Effector CD4-positive, alpha-beta T cell (primary cell): ENCODE measurements at places on chromosomes 5 and 9.

GRCh38 chr5:124605541-124605940 lies 140.9 kb downstream of the ZNF608 start:
- no peak for DNase-seq

DNA sequence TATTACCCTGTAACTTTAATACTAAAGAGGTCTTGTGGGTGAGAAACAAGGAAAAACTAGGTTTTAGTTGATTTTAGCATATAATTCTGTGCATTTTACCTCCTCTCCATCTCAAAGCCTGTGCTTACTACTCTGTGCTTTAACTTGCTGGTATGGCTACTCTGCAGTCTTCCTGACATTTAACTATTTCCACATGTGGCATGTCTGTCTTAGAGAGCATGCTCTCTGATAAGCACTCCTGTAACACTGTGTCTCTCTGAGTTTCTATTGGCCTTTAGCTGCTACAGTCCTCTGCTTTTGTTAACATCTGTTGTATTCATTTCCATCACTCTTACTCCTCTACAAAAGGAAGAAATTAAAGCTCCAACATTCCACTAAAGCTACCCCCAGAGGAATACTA lies 418.3 kb downstream of the RAB3C start:
- no peak for DNase-seq

DNA sequence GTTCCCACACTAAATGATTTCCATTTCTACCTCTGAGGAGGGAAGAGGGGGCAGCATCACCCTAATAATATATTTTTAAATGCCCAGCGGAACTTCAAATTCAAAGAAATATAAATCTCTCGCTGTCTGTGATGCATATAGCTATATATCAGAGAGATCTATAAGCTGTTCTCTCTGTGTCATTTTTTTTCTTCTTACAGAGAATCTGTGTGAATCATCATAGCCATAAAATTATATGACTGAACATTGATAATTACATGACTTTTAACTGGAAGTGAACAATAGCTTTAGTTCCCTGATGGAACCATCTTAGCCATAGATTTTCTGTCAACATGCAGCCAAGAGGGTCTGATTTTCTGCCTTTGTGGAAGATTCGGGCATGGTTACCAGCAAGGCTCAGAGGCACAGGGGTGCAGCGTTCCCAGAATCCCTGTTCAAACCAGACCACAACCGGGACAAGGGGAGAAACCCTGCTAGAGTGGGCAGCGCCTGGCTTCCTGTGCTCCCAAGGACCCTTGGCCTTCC lies 93.7 kb upstream of the OSMR start:
- no peak for DNase-seq

DNA sequence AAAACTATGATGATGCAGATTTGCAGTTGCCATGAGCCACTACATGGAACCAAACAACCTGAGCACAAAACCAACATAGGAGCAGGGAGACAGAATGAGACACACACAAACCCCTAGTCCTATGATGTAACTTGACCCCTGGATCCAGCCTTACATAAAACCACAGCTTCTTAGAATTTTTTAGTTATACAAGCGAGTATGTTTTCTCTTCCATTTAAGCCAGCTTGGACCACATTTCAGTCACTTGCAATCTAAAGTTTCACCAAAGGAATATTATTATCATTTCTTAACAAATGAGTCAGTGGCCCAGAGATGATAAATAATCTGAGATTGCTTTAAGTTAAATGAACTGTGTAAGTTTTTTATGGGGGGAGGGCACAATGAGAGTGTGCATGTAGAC lies 6.8 kb downstream of the SPOCK1 start:
- no peak for DNase-seq

- DNase-seq, result peak; percentile 28
Observed at GRCh38 chr9:112348257-112349007, 15.0 kb upstream of the PTBP3 start.

DNA sequence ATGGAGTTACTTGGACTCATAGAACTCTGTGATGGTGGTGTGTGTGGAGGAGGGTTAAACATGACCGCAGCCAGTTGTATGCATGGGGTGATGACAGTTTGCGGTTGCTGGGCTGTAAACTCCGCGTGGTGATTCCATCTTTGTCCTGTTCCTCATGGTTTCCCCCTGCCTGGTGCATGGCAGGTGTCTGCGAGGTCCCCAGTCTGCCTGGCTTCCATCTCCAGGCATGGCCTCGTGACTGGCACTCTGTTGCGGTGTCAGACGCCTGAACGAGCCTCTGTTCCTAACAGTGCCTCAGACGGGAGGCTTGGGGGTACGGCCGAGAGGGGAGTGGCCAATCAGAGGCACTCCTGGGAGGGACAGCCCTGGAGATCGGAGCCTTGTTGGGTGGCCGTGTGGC lies 33.9 kb upstream of the SH3PXD2B start:
- DNase-seq, result no peak

DNA sequence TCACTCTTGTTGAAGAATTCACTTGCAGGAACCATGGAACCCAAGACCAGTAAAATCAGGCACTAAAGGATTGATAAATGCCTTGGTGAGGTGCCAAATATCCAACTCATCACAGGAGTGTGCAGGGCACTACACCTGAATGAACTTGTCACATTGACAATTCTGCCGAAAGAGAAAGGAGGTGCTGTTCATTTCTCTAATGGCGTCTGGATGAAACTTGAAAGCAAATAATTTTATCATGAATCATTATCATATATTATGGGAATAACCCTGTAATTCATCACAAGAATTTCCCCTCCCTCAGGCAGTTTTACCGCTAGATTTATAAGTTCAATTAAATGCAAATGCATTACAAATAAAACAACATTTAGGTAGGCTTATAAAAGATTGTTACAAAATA lies 360.0 kb downstream of the GLIS3 start:
- DNase-seq, result no peak

DNA sequence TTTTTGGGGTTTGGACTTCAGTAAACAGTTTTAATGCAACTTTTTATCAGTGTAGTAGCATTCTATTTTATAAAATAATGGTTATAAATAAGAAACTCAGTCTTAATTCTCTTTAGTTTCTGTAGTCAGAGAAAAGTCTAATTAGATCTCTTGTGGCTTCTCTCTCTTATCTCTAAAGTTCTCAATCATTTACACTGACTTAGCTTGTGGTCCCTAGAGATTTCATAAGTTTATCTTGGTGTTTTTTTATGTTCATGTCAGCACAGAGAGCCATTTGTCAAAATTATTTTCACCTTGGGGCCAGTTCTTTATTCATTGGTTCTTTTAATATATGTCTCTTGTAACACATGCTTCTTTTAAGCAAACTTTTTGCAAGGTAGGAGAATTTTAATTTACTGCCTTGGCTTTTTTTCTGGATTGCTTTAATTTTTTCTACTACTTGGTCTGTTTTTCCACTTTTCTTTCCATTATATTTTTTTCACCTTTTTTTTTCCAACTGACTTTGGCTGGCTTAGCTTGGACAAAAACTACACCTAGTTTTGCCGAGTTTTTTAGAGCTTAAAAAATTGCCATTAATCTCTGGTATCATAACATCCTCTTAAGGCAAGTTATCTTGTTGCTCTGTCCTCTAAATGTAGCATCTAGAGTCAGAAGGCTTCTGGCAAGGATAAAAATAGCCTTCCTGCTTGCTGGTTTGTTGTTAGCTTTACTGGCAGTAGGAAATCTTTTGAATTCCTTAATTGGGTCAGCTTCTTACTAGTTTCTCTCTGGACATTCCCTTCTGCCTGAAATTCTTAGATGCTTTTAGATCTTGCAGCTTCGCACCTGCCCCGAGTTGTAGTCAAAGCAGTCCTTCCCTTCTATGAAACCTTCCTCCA lies 35.3 kb downstream of the CPEB4 start:
- DNase-seq, result no peak

DNA sequence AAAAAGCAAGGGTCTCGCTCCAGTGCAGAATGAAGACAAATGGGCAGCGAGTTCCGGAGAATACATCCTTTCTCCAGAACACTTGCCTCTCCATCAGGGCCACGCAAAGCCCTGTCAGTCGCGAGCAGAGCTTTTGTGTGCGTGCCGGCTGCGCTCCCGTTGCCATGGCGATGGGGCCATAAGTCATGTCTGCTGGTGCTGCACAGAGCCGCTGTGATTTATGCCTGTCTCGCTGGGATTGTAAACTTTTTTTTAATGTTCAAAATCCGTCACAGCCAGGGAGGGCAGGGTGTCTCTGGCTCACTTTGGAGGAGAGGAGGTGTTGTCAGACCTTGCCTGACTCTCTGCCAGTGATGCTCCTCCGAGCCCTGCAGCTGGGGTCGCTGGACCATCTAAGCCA lies 272.7 kb downstream of the TRIM32 start:
- DNase-seq, result no peak

- no peak for DNase-seq
Observed at GRCh38 chr5:66807743-66808142, 211.6 kb downstream of the MAST4 start.

GRCh38 chr9:96461336-96461735 lies 11.4 kb downstream of the HABP4 start:
- DNase-seq, result no peak

DNA sequence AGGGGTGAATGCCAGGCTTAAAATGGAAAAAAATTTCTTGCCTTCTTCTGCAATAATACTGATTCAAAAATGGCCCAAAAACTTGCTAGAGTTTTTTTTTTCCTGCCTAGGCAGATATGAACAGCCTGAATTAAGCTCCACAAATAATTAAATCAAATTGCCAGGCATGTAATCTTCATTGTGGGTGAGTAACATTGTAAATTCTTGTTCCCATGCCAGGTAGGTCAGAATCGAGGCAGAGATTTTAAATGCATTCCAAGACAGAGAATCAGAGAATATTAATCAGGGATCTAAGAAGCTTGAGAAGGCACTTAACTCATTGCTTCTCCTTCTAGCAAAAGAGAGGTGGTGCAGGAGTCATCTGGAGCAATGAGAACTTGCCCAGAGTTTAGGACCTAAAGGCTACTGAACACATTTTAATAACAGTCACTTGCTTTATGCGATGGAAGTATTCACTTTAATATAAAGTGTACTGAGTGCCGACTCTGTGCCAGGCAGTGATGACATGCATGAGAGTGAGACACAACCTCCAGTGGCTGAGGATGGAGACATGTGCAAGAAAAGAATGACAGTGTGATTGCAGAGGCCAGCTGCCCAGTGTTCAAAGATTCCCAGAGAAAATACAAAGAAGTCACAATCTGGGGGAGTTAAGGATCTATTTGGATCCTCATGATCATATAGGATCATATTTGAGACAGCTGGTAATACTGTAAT lies 102.3 kb downstream of the APBA1 start:
- no peak for DNase-seq

DNA sequence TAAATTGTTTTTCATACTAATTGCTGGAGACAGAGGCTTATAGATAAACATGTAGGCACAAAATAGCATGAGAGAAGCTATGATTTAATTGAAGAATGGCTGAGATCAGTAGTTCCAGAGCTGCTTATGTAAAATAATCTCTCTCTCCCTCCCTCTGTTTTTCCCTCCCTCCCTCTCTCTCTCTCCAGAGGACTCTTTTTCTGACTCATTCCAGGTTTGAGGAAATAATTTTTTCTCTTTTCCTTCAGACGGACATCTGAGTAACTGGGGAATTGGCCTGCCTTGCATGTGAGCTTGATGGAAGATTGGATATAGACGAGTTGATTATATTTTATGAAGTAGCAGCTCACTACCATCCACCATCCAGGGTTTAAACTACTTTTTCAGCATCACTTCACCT lies 35.5 kb downstream of the KCTD16 start:
- no peak for DNase-seq

- DNase-seq, result no peak
Observed at GRCh38 chr5:140399979-140400729, 1.5 kb upstream of the ANKHD1 start.

GRCh38 chr5:175344331-175345195 lies 99.4 kb downstream of the DRD1 start:
- no peak for DNase-seq

GRCh38 chr9:117076571-117077290 lies 338.1 kb downstream of the ASTN2 start:
- no peak for DNase-seq

- no peak for DNase-seq
Observed at GRCh38 chr5:126220725-126221124, 202.5 kb upstream of the GRAMD2B start.

DNA sequence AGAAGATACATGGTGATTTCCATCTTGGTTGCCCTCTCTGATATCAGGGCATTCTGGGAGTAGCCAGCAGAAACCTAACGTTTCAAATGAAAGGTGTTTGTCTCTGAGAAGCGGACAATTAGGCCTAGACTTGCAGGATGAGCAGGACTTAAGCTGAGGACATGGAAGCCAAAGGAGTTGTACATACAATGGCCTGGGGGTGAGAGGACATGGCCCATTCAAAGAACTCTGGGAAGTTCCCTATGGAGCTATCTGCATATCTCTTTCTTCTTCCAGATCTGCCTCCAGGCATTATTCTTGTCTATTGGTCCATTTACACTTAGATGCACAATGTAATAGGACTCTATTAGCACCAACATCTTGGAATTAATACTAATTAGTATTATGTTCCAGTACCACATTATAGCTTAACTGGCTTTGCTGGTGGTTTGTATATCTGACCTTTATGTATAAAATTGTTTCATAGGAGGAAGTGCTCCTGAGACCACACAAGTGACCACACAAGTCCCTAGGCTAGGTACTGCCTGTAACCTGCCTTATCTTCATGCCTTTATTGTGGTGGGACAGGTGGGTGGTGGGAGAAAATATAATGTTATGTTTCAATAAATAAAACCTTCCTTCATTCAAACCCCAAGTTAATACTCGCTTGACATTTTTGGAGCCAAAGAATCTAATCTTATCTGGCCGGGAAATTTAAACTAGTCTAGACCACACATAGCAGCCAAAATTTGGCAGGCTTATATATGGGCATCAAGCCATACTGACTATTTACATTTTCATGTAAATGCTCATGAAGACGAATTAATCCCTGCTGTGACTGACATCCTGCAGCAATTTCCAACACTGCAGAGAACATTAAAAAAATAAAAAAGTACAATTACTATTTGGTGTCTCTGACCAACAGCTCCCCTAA lies 52.1 kb upstream of the EQTN start:
- DNase-seq, result no peak

DNA sequence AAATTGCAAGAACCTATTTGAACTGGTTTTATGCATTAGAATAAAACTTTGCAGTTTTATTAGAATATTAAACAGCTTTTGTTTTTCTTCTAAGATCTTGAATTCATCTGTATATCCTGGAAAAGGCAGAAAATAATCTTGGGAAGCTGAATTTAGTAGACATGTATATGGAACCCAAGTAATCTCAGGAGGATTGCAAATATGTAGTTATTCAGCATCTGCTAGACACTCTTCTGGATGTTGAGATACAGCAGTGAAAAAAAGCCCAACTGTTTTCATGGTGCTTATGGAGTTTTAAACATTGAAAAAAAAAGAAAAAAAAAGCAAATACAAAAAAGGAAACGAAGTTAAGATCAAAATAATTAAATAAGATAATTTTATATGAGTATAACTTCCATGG lies 922.2 kb upstream of the SEMA6A start:
- no peak for DNase-seq

DNA sequence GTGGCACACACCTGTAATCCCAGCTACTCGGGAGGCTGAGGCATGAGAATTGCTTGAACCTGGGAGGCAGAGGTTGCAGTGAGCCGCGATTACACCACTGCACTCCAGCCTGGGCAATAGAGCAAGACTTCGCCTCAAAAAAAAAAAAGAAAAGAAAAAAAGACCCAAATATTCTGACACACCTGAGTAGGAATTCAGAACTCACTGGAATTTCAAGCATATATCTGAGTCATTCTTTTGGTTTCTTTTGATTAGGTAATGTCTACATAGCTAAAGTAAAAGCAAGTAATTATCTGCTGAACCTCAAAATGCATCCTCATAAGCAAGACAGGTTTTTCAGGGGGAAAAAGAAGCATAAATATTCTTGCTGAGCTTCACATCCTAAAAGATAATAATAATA lies 35.9 kb downstream of the ANKRD31 start:
- DNase-seq, result no peak

- DNase-seq, result no peak
Observed at GRCh38 chr5:156513123-156513815, 186.3 kb downstream of the SGCD start.
